Hepatic stellate cell (primary cell): ENCODE measurements at places on chromosomes 1 and 21.

GRCh38 chr1:88647749-88648415 is 36.2 kb upstream of the PKN2 start:
- no peak for DNase-seq

GRCh38 chr1:101130673-101131072 is 105.1 kb upstream of the DPH5 start:
- no peak for DNase-seq

GRCh38 chr1:151486557-151486956 is 24.6 kb upstream of the CGN start:
- no peak for DNase-seq

- peak; percentile 36 for DNase-seq
These were observed 1.3 kb downstream of the CDC42BPA start for GRCh38 chr1:227317011-227317451.

DNA sequence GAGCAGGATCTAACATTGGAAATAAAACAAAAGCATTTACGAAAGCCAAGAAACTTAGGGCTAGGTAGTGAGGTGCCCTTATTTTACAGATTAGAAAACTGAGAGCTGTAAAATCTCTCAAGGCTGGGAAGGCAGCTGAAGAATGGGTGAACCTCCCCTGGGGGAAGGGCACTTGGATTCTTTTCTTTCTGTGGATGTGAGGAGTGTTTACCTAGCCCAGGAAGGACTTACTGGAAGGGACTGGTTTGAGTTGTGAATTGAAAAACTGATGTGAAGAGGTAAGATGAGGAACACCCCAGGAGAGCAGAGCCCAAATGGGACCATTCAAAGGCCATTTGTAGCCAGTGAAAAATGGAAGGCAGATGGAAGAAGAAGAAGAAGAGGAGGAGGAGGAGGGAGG is 74.7 kb upstream of the NGF start:
- DNase-seq: no peak

- DNase-seq: peak; percentile 50
These were observed 592 bp downstream of the AGRN start for GRCh38 chr1:1020415-1021009.

DNA sequence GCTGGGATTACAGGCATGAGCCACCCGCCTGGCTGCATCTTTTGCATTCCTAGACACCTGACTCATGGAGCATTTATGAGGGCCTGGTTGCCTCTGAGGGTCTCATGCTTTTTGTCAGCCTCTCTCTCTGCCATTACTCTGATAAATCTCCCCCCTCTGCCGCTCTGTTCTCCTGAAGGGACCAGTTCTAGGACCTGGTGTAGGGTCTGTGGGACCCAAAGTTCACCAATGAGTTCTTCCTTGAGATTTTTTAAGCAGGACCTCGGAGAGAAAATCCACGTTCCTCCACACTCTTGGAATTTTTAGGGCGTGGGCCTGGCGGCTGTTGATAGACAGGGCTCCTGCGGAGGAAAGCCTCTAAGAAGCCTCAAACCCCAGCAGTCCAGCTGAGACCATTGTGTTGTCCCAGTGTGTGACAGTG is 91.9 kb upstream of the ERRFI1 start:
- no peak for DNase-seq

DNA sequence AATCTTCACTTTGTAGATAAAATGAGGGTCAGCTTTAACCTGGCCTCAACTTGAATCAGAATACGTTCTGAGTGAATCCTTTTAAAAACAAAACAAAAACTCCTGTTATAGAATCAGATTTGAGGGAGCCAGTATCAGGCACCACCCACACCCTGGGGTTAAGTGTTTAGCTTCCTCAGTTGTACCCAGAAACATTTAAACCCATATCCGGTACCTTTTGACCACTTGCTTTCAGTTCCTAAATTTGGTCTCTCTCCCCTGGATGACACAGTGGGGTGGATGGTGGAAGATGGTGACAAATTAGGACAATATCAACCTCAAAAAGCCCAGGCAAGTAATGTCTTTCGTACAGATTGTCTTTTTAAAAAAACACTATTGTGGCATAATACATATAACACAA is 10.4 kb downstream of the KLHDC7A start:
- DNase-seq: no peak

DNA sequence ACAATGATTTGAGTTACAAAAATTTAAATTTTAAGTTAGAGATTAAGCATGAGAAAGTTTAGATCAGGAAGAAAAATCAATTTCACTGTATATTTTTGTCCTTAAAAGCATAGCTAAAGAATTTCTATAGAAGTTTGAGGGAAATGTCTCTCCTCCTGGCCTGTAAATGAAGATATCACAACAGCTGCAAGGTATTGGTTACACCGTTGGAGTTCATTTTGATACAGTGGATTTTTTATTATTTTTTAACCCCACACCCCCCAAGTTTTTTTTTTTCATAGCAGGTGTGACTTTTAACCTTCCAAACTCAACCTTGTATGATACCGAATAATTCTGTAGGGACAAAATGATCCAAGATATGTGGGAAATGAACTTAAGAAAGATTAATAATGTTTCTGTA is 156.3 kb downstream of the DISP1 start:
- no peak for DNase-seq

DNA sequence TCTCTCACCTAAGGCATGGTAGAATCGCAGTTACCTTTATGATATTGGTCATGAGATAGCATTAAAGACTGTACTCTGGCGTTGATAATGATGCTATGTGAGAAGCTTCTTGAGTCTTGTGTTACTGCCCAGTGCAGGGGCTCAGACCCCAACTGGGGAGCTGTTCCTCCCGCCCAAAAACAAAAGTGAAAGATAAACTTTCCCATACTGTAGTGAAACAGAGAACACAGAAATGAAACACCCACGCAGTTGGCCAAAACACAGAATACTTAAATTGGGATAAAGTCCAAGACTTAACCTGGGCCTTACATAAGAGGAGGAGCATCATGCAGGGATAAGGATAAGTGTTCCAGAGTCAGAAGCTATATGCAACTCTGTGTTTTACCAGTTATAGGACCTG is 130.6 kb downstream of the HHIPL2 start:
- DNase-seq: no peak

DNA sequence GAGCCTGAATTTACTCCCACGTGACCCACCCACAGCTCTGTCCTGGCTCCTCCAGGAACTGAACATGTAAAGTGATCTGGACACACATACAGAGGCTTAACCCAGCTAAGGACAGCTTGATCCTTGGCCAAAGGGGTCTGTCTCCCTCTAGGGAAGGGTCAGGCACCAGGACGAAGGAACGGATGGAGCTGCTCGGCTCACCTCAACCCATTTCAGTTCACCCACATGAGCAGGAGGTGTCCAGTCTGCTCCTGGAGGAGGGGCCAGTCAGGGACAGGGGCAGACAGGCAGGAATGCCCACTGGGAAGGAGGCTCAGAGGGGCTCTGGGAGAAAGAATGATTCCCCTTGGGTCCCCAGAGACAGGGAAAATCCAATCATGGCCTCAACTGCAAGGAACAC is 567.2 kb downstream of the PTPRU start:
- DNase-seq: no peak

DNA sequence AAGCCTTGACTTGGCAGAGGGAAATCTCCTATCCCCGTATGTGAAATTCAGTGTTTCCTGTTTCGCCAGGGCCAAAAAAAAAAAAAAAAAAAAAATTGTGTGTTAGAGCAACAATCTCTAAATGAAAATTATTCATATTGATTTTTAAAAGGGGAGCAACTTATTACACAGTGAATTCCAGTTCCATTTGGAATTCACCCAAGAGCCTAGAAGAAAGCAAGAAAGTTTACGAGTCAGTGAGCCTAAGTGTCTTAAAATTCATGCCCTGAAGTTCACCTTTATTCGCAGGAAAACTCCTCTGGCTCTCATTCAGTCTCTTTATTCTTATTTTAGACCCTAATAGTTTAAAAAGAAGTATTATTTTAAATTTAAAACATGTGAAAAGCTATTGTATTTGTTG is 42.1 kb upstream of the HUNK start:
- no peak for DNase-seq

DNA sequence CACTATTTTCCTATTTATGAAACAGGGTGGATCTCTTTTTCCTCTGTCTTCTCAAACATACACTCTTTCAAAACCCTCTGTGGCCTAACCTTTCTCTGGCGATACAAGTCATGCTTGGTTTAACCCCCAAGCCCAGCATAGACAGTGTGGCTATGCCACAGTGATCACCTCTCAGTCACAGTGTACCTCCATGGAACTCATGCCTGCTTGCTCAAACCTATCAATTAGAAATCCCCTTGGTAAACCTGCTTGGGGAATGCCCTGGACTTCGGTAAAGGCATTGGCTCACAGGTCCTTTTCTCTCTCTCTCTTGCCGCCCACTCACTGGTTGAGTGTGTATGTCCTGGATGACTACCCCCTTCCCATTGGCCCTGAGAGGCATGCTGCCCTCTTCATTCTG is 147.5 kb downstream of the CYYR1 start:
- no peak for DNase-seq

- no peak for DNase-seq
These were observed 11.0 kb downstream of the OR2M5 start for GRCh38 chr1:248155927-248156326.

DNA sequence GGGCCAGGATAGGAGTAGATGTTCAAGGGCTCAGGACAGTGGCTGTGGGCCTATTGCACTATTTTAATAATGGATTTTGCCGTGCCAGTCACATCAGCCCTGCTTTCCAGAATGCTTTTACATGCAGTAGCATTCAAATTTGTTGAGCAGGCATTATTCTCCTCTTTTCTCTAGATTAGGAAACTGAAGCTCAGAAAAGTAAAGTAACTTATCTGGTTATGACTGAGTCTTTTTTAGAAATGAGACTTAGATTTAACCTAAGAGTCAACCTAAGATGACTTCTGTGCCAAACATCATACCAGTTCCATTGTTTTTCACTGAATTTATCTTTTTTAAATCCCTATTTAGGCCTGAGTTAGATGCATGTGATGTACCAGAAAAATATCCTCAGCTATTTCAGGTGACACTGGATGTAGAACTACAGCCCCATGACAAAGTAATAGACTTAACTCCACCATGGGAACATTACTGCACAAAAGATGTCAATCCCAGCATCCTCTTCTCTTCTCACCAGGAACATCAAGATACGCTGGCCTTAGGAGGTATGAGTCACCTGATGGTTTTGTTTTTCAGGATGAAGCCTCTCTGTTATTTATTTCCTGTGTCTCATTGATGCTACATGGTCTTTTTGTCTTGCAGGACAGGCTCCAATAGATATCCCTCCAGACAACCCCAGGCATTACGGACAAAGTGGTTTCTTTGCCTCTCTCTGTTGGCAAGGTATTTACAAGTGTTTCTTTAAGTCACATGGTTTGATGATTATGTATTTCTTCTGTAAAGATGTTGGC is 31.4 kb upstream of the LEPR start:
- no peak for DNase-seq

- DNase-seq: no peak
These were observed 48.1 kb downstream of the SYF2 start for GRCh38 chr1:25184001-25184762.

DNA sequence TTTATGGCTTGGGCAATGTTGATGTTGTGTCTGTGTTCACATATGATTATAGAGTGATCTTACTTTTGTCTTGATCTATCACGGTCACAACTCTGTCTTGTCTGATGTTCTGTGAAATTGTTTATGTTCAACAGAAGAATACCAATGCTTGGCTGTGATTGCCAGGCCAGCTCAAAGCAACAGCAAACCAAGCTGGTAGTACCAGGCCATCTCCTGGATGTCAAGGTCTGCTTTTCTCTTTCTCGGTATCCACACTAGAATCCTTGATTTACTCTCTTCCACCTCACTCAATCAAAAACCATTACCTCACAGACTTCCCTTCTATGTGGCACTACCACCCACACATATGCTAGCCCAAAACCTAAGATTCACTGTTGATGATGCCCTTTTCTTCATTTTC is 1.3 kb upstream of the CDC7 start:
- no peak for DNase-seq

- no peak for DNase-seq
These were observed 55.2 kb upstream of the LGALS8 start for GRCh38 chr1:236468625-236469024.

- no peak for DNase-seq
These were observed 252.0 kb downstream of the RHOU start for GRCh38 chr1:228987286-228987685.

- no peak for DNase-seq
These were observed 190.8 kb downstream of the MATN1 start for GRCh38 chr1:30532621-30533020.

DNA sequence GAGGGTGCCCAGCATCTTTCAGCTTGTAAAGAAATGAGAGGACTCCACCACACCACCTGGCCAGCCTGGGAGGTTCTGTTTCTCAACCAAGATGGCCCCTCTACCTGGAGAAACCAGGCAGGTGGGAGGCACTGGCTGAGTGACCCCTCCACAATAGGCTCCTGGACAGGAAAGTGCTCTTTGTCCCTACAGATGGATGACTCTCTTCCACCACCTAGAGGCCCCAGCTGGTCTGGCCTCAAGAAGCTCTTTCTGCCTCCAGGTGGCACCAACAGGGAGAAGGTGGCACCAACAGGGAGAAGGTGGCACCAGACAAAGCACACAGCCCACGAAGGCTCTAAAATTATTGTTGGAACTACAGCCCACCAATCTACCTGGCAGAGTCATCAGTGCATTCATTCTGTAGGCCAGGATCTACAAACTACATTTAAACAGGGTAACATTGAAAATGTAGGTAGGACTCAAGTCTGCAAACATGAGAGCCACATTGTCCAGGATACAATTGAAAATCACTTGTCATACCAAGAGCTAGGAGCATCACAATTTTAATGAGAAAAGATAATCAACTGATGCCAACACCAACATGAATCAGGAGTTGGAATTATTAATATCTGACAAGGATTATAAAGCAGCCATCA is 14.4 kb downstream of the TMPRSS3 start:
- no peak for DNase-seq

- DNase-seq: no peak
These were observed 2.0 kb downstream of the MPZL1 start for GRCh38 chr1:167723707-167724323.

DNA sequence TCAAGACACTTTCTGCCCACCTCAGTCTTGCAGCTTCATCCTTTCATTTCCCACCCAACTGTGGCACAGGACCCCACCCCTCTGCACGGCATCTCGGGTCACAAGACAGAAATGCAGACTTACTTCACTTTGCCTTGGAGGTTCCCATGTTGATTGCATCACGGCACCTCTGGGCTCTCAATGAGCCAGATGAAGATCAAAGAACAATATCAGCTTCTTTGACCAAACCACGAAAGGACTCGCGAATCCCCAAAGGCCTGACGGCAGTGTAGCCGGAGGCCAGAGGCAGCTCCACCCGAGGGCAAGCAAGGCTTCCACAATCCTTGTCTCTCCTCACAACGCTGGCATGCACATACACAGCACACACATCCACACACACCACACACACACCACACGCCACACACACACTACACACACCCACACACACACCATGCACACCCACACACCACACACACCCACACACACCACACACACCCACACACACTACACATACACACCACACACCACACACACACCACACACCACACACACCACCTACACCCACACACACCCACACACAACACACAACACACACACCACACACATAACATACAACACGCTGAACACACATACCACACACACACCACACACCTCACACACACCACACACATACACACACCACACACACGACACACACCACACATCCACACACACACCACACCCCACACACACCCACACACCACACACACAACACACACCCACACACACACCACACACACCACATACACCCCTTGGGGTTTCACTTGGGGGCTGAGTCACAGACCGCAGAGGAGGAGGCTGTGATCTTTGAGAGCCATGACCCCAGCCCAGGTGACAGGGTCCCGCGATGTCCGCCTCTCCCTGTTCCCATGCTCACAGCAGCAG is 35.8 kb downstream of the UBASH3A start:
- no peak for DNase-seq

GRCh38 chr1:212669600-212669999 is 30.0 kb downstream of the BATF3 start:
- no peak for DNase-seq
